Epithelial cell of prostate (primary cell): ENCODE measurements at places on chromosomes 2 and 18.
A peak's percentile ranks its signal among the peaks of the same experiment; 100 is the strongest.

DNA sequence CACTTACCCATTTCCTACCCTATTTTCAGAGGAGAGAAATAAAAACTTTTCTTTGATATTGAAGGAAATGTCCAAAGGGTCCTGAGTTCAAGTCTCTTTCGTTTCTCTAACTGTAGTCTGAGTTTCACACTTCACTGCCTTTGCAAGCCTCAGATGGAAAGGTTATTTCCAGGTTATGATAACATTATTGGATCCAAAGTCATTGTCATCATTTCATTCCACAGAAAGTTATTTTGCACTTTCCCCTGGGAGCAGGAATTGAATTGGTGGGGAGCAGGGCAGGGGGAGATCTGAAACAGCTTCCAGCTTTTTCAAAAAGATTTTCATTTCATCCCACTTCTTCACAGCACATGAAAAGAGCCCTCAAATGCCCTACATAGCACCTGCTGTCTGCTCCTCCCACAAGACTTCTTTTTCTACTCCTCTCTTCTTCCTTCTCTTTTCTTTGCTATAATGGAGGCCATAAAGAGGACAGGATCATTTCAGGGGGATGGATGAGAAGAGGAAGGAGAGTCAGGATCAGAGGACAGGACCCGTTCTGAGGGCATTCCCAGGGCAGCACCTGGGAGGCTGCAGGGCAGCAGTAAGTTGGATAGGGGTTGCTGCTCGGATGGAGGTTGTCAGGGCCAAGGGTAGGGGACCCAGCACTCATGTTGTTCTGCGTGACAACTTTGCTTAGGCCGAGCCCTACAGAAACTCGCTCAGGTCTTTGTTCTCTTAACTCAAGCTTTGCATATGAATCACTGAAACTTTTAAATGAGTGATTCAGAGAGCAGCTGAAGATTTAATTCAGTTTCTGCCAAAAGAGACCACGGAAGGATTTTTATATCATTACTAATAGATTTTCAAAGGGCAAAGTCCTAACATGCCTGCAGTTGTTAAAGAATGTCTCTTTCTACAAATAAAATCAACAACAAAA is 11.4 kb upstream of the GALNT5 start:
- DNase-seq, result peak; percentile 95

DNA sequence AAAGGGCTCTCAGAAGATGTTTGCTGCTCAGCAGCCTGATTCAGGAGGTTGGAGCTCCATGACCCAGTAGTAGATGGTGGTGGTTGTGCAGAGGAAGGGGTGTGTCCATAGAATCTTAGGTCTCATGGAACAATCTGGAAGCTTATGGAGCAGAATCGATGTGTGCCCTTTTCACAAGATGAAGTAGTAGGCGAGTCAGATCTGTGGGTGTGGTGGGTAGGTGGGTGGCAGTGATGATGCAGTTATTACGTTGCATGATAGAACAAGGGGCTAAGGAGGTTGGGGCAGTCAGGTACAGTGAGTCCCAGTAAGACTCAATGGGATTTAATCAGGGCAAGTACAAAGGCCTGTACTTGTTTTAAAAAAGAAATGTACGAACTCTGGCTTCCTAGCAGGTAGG is 9.1 kb downstream of the TET3 start:
- DNase-seq, result no peak

DNA sequence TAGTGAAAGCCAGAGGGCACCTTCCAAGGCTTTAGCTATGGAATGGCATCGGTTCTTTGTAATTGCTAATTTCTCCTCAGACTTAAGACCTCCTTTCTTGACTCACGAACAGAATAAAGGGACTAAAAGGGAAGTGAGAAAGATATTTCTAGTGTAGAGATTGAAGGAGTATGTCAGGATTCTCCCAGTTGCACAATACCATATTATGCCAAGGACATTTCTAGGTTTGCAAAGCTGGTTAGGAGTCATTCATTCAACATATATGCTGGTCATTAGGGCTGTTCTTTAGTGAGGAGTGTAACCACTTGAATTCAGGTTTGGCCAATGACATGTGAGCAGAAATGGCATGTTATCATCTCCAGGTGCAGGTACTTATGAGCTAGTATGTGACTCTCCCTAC is 7.4 kb downstream of the REEP1 start:
- no peak for DNase-seq

GRCh38 chr2:148021886-148022285 is 995 bp downstream of the MBD5 start:
- no peak for DNase-seq

GRCh38 chr2:198385326-198385725 is 580.9 kb downstream of the PLCL1 start:
- DNase-seq, result no peak

DNA sequence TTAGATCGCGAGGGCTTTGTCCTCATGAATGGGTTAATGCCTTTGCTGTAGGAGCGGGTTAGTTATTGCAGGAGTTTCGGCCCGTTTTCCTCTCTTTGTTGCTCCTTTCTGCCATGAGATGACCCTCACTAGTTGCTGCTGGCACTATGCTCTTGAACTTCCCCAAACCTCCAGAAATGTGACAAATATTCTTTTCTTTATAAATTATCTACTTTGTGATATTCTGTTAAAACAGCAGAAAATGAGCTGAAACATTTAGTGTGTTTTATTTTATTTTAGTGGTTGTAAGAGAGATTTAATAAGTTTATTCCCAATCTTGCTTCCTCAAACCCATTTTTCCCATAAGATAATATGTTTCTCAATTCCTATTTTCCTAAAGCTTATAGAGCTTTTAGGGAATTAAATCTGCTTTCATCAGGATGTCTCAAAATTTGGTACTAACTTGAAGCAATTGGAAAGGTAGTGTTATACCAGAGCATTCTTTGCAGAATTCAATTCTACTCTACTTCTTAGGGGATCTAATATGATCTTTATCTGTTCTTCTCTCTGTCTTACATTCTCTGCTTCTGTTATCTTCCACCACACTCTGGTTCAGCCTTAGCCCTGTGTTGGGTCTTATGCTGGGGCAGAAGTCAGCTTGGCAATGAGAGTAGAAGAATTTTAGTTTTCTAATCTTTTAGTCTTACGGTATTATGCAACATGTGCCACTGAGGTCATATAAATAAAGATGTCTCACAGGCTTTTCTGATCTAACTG is 23.1 kb downstream of the DDX1 start:
- DNase-seq, result no peak

GRCh38 chr2:72051971-72052505 is 95.6 kb downstream of the CYP26B1 start:
- DNase-seq, result no peak

- DNase-seq, result no peak
These were observed 116.4 kb downstream of the MAP3K20 start for GRCh38 chr2:173192071-173192470.

DNA sequence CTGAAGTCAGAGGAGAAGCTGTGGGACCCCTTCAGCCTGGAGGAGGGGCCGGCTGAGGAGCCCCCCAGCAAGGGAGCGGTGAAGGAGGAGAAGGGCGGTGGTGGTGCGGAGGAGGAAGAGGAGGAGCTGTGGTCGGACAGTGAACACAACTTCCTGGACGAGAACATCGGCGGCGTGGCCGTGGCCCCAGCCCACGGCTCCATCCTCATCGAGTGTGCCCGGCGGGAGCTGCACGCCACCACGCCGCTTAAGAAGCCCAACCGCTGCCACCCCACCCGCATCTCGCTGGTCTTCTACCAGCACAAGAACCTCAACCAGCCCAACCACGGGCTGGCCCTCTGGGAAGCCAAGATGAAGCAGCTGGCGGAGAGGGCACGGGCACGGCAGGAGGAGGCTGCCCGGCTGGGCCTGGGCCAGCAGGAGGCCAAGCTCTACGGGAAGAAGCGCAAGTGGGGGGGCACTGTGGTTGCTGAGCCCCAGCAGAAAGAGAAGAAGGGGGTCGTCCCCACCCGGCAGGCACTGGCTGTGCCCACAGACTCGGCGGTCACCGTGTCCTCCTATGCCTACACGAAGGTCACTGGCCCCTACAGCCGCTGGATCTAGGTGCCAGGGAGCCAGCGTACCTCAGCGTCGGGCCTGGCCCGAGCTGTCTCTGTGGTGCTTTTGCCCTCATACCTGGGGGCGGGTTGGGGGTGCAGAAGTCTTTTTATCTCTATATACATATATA is 46.0 kb downstream of the BOLA3 start:
- DNase-seq, result no peak

DNA sequence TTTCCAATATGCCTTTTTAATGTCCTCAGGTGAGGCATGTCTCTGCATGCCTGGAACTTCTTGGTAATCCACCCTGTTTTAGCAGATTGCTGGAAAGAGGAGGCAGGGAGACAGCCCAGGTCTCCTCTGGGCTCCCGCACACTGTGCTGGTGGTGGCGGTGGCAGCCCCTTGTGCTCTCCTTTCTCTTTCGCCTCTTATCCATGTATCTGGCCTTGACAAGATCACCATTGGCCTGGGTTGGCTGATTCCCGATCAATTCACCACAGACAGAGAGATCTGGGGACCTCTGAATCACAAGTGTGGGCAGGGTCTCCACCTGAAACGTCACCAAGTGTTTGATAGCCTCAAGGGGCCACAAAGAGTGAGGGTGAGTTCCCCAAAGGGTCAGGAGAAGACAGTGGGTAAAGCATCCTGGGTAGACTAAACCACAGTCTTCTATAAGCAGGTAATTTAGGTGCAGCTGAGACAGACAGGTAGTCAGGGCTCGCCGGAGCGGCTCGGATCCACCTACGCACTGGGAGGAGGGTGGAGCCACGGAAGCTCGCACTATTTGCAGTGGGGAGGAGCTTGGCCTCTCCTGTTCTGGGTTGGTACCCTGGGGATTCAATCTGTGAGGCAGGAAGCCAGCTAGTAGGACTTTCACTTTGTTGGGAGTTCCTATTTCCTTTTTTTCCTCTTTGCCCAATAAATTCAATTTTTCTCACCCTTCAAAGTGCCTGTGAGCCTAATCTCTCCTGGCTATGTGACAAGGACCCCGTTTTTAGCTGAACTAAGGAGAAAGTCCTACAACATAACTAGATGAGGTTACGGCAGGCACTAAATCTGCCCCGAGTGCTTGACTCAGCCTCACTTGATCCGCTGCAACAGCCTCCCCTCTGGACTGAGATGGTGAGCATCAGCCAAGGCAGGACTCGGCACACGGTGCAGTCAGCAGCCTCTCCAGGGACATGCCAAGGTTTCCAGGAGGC is 57.6 kb downstream of the SLC4A3 start:
- DNase-seq, result peak; percentile 86

- DNase-seq, result no peak
These were observed 1275.3 kb downstream of the LRP1B start for GRCh38 chr2:140855471-140855870.

GRCh38 chr2:162591403-162592083 is 247.0 kb downstream of the KCNH7 start:
- DNase-seq, result no peak

- DNase-seq, result no peak
These were observed 73.8 kb downstream of the MAP3K20 start for GRCh38 chr2:173149491-173149890.

GRCh38 chr18:70256994-70257393 is 31.9 kb upstream of the SOCS6 start:
- no peak for DNase-seq

GRCh38 chr18:73924836-73925235 is 222.8 kb downstream of the FBXO15 start:
- DNase-seq, result no peak
